ENCODE measurements at places on chromosomes 4 and X.

DNA sequence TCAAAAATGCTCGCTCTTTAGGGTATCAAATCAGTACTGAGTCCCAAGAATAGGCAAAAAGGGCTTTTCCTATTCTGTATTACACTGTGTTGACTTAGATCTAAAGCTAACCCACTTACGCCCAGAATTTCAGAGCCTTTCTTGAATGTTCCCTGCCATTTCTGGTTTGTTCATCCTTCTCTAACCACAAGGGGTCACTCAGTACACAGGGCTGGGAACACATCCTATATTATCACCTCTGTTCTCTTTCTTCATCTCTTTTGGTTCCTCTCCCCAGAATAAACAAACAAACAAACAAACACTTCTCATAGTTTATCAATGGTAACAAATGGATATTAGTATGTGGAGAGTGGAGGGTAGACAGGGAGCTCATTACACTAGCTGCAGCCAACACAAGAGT is 25.5 kb upstream of the MORC4 start:
- DNase-seq = no peak

DNA sequence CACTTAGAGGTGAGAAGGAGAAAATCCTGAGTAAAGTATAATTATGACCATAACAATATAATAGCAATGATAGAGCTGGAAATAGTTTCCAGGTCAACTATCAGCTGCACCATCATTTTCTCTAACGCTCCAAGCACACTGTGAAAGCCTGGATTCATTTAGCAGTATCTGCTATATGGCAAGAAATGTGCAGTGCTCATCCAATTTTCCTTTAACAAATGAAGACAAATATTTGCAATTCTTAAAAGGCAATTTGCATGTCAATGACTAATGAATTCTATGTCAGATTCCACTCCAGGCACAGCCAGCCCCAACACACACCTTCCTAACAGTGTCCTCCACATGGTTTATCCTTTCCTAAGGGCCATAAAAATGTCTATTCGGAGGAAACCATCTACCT is 12.7 kb downstream of the PRSS12 start:
- DNase-seq = no peak

GRCh38 chrX:147522981-147523380 is 388.7 kb upstream of the FMR1 start:
- DNase-seq = no peak

DNA sequence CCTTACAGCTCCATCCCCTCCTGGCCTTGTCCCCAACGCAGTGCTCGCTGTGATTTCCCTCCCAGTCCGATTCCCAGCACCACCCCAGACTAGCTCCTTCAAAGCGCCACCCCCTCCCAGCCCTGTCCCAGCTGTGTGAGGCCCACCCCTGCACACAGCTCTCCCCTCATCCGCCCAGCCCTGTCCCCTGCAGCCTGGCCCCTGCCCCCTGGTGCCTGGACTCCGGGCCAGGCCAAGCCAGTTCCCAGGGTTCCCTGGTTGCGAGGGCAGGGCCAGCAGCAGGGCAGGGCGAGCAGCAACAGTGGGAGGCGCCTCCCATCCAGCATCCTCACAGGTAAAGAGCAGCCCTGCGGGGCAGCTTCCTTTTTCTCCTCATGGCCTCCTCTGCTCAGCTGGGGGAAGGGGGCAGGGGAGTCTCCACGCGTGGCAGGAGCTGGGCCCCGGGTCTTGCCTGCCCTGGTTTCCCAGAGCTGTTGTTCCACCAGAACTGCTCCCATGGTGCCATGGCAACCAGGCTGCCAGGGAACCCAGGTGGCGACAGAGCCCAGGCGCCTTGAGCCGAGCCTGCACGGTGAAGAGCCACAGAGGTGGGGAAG is 24.8 kb downstream of the IQSEC2 start:
- DNase-seq = no peak

DNA sequence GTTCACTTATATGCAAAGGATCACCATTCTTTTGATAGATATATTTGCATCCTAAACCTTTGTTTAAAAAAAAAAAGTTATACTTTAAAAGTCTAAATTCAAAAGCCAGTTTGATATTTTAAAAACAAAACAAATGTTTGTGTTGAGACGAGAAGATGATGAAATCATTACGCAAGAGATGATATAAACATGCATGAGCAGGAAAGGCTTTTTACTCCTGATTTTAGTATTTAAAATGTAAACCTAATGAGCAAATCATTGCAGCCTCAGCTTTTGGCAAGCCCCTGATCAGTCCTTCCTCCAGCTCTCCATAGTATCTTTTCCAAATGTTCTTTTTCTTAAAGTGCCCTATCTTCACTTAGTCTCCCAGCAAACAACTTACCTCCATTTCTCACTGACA is 115.6 kb downstream of the ARAP2 start:
- DNase-seq = no peak

- DNase-seq = no peak
Observed at GRCh38 chrX:149916745-149917392, 12.5 kb upstream of the HSFX4 start.

GRCh38 chr4:141580523-141580922 is 55.9 kb upstream of the IL15 start:
- DNase-seq = no peak

DNA sequence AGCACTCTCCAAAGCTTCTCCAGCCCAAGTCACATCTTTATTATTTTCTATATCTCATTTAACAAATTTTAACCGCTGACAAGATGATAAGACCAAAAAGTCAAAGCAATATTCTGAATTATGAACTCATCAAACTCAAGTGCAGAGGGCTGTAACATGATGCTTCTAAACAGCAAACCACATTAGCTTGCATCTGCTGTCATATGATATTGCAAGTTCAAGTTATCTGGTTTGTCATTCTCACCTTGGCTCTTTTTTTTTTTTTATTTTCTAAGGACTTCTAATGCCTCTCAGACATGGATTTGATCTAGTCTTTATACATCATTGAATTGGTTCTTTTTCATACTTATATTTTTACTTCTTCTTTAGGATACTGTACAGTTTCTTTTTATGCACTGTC is 93.4 kb downstream of the SLC10A7 start:
- no peak for DNase-seq

GRCh38 chrX:69070949-69071650 is 94.2 kb downstream of the PJA1 start:
- no peak for DNase-seq

GRCh38 chr4:145829629-145830395 is 108.8 kb downstream of the ZNF827 start:
- DNase-seq = no peak

DNA sequence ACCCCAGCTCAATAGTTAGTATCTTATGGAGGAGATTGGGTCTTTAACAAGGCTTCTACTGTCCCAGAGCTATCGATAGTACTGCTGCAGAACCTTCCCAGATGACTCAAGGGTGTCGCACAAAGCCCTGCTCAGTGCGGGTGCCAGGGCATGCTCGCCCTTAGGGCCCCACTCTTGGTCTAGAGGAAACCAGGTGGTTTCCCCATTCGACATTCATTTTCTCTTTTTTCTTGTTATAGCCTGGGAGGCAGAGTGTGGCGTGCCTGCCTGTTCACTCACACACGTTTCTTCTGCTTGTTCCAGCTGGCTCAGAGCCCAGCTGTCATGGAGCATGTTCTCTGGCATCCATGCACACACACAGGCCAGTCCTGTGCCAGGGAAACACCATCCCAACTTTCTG is 144.5 kb downstream of the SMIM20 start:
- DNase-seq = no peak

DNA sequence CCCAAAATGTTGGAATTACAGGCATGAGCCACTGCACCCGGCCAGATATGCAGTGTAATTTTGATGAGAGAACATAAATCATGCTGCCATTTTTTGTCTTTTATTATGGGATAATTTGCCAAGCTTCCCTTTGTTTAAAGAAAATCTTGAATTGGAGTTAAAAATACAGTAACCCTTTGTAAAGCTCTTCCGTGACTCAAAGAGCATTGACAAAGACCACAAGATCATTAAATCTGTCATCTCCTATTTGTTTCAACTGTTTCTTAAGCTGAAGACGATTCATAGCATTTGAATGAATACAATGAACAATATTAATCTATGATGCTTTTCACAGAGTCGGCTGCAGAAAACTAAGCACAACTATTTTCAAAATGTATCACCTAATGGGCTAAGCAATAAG is 132.6 kb downstream of the ANAPC4 start:
- DNase-seq = no peak

DNA sequence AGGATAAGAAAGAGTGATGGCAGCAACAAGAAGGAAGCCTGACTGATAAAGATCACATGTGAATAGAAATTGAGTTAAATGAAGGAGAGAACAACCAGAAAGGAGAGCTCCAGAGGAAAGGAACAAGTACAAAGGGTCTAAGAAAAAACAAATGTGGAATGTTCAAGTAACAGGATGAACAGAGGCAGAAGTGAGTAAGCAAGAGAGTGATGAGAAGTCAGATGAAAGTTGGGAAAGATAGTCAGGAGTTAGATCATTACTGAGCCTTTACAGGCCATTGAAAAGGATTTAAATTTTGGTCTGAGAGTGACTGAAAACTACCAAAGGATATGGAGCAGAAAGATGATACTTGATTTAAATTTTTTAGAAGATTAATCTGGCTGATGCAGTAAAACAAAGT is 38.1 kb downstream of the NFXL1 start:
- no peak for DNase-seq

DNA sequence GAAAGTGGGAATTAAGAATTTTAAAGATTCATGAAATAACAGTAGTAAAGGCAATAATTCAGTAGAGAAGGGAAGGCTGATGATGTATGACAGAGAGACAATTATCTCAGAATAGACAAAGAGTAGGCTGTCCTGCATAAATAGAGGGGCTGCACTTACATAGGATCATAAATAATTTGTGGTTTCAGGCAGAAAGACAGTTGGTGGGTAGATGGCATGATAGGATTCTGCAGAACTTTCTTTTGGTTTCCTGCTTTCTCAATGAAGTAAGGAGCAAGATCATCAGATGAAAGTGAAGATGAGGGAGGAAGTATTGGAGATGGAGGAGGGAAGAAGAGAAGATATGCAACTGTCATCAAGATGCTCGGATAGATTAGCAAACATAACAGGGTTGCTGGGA is 604.9 kb upstream of the ZFP42 start:
- no peak for DNase-seq

DNA sequence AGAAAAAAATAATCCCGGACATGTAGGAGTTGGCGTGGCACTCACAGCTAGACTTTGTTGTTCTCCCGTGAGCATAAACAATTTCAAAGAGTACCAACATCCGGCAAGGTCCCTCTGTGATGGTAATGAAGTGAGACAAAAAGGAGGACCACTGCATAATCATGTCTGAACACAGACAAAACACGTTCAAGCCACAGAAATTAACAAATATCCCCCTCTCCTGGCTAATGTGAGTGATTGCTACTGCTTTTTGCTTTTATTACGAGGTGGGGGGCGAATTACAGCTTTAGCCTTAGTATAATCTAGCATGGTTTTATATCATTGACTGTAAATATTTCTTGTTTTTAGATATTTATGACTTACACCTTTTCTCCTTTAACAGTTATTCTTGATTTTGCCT is 118.5 kb downstream of the PLS3 start:
- DNase-seq = no peak

DNA sequence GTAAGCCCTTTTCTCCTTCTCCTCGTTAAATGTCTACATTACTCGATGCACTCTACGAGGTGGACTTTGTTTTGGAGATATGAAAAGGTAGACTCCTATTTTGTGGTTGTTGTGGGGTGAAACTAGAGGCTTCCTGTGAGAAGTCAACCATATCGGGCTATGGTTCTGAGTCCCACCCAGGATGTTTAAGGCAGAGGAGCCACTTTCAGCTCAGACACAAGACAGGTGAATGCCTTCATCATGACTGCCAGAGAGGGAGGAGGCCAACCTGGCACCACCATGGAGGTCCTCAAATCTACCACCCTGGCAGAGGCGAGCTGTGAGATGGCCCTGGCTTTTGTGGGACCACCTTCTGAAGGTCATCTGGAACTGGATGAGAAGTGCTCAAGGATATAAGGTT is 154.4 kb upstream of the KLF3 start:
- DNase-seq = no peak

DNA sequence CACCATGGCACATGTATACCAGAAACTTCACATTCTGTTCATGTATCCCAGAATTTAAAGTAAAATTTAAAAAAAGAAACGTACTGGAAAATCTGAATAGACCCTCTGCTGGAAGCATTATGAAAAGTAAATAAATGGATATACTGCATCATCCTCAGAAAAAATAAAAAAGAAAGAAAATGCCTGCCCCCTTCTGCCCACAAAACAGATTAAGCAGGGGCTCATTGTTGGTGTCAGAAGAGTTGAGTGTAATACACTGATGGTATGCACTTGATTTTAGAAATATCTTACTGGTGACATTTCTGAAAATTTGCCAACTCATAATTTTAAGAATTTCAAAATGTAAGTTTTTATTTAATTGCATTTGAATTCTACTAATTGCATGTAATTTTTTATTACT is 77.8 kb downstream of the LRP2BP start:
- DNase-seq = no peak

DNA sequence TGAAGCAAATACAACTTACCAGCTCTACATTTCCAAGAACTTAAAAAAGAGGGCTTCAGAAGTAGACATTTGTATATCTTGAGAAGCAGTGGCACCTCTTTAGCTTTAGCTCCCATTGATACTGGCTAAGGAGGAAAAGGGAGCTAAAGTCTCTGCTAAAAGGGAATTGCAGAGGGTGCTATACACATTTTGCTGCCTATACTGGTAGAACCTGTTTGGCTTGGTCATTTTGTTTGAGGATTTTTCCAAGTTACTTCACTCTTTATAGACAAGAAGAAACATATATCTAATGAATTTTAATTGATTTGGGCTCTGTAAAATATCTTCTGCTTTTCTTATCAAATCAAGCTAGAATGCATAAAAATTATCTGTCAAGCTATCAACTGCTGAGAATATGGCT is 11.8 kb downstream of the PAPSS1 start:
- no peak for DNase-seq

DNA sequence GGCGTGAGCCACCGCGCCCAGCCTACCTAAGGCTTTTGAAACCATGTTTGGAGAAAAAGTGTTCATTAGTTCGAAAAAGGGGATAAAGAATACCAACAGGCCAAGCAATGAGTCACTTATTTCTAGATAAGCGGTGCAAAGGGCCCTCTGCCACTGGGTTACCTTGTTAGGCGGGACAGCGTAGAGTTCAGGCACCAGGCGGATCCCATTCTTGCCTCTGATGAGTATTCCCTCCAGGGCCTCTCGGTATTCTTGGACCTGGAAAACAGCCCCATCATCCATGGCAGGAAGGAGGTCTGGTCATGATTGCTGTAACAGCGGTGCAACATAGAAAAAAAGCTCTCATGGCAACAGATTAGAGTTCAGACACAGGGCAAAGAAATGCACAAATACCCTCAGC is 48.0 kb downstream of the PHKA2 start:
- no peak for DNase-seq

GRCh38 chr4:88854481-88854880 is 156.9 kb upstream of the NAP1L5 start:
- DNase-seq = no peak

GRCh38 chr4:180925805-180926204 is 1317.4 kb upstream of the TENM3 start:
- no peak for DNase-seq

DNA sequence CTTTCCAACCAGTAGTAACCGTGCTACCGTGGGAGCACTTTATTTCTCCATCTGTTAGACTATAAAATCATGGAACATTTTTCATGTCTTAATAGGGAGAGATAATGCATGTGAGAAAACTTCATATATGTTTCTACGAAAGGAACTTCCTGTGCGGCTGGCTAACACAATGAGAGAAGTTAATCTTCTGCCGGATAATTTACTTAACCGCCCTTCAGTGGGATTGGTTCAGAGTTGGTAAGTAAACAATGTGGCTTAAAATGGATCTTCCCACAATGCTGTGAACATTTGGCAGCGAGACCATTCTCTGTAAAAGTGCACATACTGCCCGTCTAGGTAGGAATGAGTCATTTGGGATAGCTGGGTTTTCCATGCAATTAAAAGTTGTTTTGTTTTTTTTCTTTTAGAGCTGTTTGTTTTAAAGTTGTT is 29.6 kb downstream of the PDK3 start:
- no peak for DNase-seq

Measured in stimulated activated CD4-positive, alpha-beta T cell treated with anti-CD3 and anti-CD28 coated beads, Interleukin-1b, Interleukin-23, amount 100 ng/mL, for 1 hour (primary cell).